ENCODE measurements at places on chromosomes 5 and 9.

- no peak for DNase-seq
Observed at GRCh38 chr5:97568382-97568781, 385.3 kb upstream of the RIOK2 start.

GRCh38 chr9:13324988-13325387 is 45.5 kb upstream of the MPDZ start:
- DNase-seq = no peak

DNA sequence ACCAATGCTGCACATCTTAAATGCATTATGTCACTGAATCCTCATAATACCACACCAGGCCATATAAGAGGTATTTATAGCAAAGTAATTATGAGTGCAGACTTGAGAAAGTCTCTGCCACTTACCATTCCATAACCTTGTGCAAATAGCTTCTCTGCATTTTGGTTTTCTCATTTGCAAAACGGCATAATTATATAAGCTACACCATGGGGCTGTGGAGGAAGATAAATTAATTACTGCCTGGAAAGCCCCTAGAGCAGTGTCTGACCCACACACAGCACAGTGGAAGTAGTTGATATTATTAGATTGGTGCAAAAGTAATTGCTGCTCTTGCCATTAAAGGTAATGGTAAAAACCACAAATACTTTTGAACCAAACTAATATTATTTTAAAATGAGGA is 9.5 kb upstream of the IL9 start:
- DNase-seq = no peak

DNA sequence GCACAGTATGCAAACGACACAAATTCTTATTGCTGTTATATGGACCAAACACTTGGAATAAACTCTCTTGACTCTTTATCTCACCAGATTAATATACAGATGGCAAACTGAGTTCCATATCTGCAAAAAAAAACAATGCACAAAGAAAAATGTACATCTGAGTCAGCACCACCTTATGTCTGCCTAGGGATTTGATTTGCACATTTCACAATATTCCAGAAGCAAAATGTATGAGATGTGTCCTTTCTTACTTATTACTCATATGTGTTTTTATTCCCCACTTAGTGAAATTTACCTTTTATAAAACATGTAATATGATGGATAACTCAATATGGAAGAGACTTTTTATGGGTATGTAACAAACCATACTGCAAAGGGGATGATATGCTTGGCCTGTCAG is 236.9 kb downstream of the GLIS3 start:
- DNase-seq = no peak

- no peak for DNase-seq
Observed at GRCh38 chr5:83914662-83915418, 194.2 kb upstream of the HAPLN1 start.

- DNase-seq = no peak
Observed at GRCh38 chr9:96777426-96777864, 442 bp downstream of the ZNF510 start.

- DNase-seq = no peak
Observed at GRCh38 chr9:106697750-106698502, 165.0 kb upstream of the ZNF462 start.

DNA sequence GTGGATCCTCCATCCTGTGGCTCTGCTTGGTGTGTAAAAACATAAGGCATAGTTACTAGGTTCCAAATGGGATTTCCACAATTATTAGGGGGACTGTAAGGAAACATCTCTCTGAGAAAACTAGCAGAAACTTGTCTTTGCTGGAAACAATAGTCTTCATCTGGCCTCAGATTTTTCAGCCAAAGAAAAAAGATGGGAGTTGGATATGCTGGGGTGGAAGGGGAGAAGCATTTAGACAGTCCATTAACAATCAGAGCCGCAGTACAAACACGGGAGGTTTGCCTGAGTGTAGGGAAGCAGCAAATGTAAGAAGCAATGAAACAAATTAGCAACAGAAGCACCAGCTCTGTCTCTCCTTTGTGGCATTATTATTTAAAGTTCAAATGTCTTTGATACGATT is 402.7 kb upstream of the ZNF608 start:
- DNase-seq = no peak

GRCh38 chr5:140073296-140073695 is 30.2 kb upstream of the NRG2 start:
- DNase-seq = no peak

GRCh38 chr9:84304166-84304565 is 36.4 kb downstream of the SLC28A3 start:
- DNase-seq = no peak

DNA sequence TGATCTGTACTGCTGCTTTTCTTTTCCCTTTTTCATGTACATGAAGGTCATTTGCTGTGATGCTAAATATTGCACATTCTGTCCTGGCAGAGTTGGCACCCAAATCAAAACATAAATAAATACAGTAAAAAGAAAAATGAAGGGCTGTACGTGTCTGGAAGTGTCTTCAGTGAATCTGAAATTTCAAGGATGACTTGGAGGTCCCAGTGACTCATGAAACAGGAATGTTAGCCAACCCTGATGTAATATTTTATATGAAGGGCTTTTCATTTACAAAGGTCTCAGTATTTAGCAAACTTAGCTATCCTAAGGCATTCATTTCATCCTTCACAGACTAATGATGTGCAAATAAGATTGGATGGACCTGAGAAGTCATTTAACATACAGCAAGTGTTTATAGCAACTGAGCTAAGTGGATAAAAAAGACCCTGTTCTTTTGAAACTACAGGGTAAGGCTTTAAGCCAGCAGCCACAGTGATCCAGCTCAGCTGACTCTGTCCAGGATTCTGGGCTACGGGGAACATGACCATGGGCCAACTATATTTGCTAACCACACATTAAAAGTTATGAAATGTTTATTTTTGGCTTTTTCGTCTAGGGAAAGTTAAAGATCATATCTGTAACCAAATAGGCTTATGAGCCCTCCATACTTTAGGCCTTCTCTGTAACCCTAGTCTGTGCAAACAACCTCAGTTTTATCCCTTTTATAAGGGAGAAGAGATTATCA is 104.0 kb upstream of the DMRTA1 start:
- no peak for DNase-seq

All from D721Med (cell line).